Right lung (tissue), 10 donors: ENCODE measurements at places on chromosomes 5 and 9.

DNA sequence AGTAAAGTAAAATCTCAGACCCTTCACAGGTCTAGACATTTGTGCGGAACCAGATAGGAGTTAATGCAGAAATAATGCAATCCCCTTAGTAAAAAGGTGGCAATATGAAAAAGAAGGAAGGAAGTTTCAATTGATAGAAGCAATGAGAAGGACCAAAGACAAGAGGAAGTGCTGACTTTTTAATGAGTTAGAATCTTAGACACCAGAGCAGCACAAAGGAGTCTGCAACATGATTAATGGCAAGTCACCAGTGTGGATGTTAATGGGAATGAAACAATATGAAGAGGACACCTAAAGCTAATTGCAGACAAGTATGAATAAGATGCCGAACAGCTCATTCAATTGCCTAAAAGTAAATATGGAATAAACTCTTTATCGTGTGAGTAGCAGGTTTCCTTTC, 50.9 kb downstream of the MEGF9 start:
- DNase-seq: no peak

GRCh38 chr9:68551191-68551590, 10.5 kb upstream of the TMEM252 start:
- DNase-seq: no peak

- no peak for DNase-seq
Observed at GRCh38 chr5:142829801-142830220, 59.6 kb downstream of the ARHGAP26 start.

- DNase-seq: peak; percentile 46
Observed at GRCh38 chr9:94827584-94828304, 101.2 kb downstream of the AOPEP start.
